EL (cell line): ENCODE measurements at places on chromosomes 12 and 14.
A peak's percentile ranks its signal among the peaks of the same experiment; 100 is the strongest.

GRCh38 chr12:6757028-6757690 lies 4.2 kb upstream of the MLF2 start:
- DNase-seq = no peak

DNA sequence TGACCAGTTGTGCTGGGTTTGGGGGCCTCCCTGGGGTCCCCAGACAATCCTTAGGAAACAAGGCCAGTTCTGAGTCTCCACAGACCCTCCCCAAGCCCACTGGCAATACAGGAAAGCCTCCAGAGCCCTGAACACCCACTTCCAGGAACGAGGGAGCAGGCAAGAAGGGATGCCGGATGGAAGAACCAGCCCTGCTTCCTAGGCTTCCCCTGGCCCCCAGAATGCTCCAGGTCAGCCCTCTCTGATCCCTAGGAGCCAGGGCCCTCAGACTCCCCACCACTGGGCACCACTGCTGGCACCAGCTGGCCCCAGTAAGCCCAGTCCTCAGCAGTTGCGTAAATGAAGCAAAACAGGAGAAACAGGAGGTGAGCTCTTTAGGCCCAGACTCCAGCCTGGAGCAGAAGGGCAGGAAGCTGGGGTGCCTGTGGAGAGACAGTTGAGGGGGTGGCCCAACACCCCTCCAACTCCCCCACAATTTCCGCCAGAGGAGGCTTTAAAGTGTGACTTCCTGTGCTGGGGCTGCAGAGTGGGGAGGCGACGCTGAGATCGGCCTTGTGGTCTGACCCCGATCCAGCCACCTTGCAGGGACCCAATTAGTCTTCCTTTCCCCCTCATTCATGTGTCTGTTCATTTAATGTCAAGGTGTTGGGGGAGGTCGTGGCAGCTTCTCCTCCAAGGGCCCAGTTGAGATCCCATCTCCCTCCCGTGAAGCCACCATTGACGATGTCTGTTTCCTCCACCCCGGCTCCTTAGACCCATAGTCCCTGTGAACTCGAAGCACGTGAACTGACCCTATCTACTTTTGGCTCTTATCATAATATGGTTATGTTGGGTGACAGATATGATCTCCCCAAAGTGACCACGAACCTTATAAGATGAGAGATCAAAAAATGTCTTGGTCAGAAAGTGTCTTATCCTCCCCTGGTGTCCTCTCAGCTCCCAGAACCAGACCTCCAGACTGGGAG lies 4.7 kb downstream of the TNFRSF1A start:
- DNase-seq = peak; percentile 33

GRCh38 chr12:111589601-111590000 lies 9.5 kb downstream of the ATXN2 start:
- no peak for DNase-seq

- DNase-seq = no peak
Measured at GRCh38 chr14:31657917-31658316, 96.7 kb downstream of the NUBPL start.

- DNase-seq = no peak
Measured at GRCh38 chr12:6850796-6851152, 312 bp downstream of the CDCA3 start.

- no peak for DNase-seq
Measured at GRCh38 chr14:34171431-34172172, 220.7 kb upstream of the EGLN3 start.

- no peak for DNase-seq
Measured at GRCh38 chr12:54169036-54169435, 19.7 kb downstream of the SMUG1 start.

DNA sequence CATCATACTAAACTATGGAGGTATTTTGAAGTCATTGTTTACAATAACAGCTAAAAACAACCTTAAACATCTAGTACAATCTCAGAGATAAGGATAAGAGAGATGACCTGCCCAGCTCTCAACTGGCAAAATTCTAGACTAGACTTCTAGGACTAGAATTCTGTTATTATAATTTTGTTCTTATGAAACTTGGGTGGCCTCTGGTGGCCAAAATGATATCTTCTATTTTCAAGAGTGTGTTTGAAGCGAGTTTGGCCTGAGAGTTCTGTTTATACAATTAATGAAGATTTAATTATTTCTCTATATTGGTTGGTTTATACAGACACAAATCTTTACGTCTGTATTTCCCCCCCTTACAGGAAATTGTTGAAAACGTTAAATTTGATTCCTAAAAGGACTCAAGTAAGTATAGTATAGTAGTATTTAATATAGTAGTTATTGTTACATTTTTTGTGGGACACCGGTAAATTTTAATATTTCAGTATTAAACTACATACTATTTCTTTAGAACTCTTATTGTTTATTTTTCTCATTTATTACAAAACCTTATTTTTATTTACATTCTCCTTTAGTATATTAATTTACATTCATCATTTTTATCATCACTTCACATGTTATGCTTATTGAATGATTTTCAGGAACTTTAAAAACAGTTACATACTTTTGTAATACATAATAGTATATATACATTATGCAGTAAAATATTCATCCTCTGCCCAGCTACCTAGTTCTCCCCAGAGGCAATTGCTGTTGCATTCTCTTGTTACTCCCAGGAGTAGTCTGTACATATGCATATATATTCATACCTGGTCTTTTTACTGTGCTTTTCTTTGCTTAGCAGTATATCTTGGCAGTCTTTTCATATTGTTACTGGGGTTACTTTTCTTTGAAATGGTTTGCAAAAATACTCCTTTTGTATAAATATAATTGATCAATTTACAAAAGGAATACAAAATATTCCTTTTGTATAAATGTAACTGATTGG lies 6.6 kb downstream of the PPHLN1 start:
- DNase-seq = peak; percentile 48

DNA sequence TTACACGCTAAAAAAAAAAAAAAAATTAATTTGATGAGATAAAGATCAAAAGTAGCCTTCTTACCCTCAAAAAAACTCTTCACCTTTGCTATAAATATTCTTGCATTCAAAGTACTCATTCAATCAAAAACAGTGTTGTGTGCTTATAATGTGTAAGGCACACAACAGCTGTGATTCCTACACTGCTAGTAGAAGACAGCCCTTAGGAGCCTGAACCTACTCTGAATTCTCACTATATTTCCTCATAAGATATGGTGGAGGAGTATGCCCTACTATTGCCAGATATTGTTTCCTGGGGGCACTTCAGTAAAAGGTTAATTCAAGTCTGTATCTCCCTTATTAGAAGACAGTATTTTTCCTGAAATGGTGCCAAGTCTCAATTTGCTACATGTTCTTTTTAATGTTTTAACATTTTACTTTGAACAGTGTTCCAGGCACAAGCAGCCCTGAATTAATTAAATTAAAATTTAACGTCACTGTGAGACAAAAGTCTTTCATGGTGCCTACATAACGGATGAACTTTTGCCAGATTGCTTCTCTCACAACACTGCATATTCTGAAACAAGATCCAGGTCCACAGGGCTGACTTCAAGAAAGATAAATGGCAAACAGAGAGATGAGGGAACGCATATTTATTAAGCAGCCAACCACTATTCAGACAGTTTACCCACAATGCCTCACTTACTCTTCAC lies 19.3 kb downstream of the PPP2R5E start:
- DNase-seq = no peak

GRCh38 chr14:87999277-87999676 lies 5.7 kb upstream of the GPR65 start:
- DNase-seq = no peak

DNA sequence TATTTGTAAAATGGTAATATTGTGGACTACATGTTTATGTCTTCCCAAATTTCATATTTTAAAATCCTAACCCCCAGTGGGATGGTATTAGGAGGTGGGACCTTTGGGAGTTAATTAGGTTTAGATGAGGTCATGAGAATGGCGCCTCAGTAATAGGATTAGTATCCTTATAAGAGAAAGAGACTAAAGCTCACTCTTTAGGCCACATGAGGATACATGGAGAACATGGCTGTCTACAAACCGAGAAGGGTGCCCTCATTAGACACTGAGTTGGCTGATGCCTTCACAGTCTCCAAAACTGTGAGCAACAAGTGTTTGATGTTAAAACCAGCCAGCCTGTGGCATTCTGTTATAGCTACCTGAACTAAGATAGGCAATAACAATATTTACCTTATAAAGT lies 58.3 kb upstream of the OTOGL start:
- DNase-seq = peak; percentile 2

- no peak for DNase-seq
Measured at GRCh38 chr12:99600388-99600787, 47.2 kb upstream of the GARIN6 start.

- DNase-seq = peak; percentile 86
Measured at GRCh38 chr12:132003846-132004245, 54.1 kb downstream of the EP400 start.

GRCh38 chr14:77554816-77555599 lies 56.4 kb upstream of the ISM2 start:
- DNase-seq = no peak

DNA sequence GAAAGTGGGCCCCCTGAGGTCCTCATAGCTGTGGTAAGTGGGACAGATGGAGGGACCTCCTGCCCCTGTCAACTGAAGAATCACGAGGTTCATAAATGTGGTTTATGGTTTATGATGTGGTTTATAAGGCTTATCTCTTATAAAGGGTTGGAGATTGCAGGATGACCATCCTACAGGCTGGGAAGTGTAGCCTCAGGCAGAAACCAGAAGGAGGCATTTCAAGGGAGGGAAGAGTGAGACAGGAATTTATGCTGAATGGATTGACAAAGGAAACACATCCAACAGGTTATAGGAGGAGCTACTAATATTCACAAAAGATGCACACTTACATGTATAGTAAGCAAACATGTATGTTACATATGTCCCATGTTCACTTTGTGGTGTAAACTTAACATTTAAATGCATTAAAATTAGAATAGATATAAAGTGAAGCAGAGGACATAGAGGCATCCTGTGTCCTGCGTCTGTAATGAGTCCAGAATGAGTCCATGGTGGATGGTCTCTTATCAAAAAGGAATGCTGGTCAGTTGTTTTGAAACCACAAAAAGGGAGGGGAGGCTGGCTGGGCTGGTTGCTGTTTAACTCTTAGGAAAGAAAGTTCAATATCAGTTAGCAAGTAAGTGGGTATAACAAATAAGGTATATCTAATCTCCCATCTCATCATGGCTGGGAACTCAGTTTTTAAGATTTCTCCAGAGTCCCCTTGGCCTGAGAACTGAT lies 149.0 kb upstream of the RMST start:
- DNase-seq = no peak

DNA sequence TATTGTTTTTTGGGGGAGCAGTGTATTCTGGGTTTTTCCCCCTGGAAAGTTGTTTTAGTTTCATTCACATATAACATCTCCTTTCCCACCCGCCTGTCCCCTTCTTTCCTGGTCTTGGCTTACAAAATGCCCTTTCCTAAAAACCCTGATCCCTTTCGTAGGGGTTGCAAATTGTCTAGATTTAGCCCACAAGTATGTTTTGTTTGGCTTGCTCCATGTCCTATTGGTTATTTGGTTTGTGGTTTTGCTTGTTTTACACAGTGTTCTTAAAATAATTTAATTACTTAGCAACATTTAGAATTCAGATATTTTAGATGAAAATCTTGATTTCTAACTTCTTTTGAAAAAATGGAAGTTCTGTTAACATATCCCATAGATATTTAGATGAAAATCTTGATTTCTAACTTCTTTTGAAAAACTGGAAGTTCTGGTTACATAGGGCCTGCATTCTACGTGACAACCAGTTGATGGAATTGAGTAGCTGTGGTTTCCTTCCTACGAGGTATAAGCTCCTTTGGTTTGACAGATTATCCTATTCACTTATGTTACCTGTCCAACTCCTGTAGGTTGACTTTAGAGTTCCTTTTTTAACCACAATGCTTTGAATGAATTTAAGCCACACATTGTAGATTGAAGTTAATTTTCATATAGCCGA lies 89.2 kb upstream of the TMEM263 start:
- no peak for DNase-seq

- DNase-seq = no peak
Measured at GRCh38 chr14:100675699-100676684, 50.7 kb upstream of the DLK1 start.

GRCh38 chr14:100212476-100213333 lies 26.2 kb upstream of the YY1 start:
- no peak for DNase-seq

GRCh38 chr14:88003425-88003824 lies 1.5 kb upstream of the GPR65 start:
- no peak for DNase-seq

GRCh38 chr14:68359837-68360552 lies 432.9 kb downstream of the ZFP36L1 start:
- DNase-seq = peak; percentile 42

- DNase-seq = no peak
Measured at GRCh38 chr14:68144051-68144681, 324.6 kb downstream of the RAD51B start.

GRCh38 chr12:62738616-62739015 lies 196.3 kb downstream of the PPM1H start:
- no peak for DNase-seq

DNA sequence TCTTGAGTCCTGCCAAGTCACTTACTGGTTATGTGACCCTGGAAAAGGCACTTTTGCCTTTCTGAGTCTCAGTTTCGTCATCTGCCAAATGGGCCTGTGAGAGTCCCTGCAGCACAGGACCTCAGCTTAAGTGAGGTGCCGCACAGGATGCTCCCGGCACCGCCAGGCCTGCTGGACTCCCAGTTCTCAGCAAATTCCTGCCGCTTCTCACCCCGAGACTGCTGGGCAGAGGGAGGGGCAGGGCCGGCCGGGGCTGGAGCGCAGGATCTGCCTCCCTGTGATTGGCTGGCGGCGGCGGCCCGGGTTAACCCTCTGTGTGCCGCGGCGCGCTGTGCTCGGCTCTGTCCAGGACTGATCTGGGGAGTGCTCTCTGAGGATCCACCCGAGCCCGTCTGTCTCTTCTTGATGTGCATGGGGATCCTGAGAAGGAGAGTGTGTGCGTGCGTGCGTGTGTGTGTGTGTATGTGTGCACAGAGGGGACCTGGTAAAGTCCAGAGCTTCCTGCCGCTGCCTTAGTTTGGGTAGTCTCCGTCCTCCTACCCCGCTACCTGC lies 8.6 kb downstream of the SETD1B start:
- DNase-seq = peak; percentile 74

DNA sequence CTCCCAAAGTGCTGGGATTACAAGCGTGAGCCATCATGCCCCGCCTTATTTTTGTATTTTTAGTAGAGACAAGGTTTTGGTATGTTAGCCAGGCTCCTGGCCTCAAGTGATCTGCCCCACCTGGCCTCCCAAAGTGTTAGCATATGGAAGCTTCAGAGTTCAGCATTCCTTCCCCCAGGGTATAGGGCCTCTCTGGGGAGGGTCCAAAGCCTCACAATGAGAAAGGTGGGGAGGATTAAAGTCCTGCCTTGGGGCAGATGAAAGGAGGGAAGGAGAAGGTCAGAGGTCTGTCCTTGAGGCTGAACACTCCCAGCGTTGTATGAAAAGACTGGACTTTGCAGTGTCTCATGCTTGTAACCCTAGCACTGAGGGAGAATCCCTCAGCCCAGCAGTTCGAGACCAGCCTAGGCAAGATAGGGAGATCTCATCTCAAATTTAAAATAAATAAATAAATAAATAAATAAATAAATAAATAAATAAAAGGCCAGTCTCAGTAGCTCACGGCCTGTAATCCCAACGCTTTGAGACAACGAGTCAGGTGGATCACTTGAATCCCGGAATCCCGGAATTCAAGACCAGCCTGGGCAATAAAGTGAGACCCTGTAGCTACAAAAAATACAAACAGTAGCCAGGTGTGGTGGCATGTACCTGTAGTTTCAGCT lies 22.0 kb upstream of the RCOR1 start:
- no peak for DNase-seq

GRCh38 chr12:4850857-4851380 lies 58.8 kb upstream of the KCNA1 start:
- no peak for DNase-seq

GRCh38 chr12:38872561-38872960 lies 32.8 kb downstream of the CPNE8 start:
- no peak for DNase-seq
